Activated CD4-positive, alpha-beta T cell treated with anti-CD3 and anti-CD28 coated beads, Interleukin-2, amount 50 U/mL, for 16 hours (primary cell): ENCODE measurements at places on chromosomes 7 and 10.

DNA sequence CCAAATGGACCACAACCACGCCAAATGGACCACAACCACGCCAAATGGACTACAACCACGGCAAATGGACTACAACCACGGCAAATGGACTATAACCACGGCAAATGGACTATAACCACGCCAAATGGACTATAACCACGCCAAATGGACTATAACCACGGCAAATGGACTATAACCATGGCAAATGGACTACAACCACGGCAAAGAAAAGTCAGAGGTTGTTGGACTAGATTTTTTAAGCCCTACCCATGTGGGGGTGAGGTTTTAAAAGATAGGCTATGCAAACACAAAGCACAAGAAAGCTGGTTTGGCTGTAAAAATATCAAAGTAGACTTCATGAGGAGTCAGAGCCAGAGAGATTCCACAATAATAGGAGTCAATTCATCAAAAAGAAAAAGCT is 55.8 kb downstream of the NCAPG2 start:
- no peak for DNase-seq

- no peak for DNase-seq
These were observed 1.9 kb downstream of the SAP25 start for GRCh38 chr7:100571829-100572116.

DNA sequence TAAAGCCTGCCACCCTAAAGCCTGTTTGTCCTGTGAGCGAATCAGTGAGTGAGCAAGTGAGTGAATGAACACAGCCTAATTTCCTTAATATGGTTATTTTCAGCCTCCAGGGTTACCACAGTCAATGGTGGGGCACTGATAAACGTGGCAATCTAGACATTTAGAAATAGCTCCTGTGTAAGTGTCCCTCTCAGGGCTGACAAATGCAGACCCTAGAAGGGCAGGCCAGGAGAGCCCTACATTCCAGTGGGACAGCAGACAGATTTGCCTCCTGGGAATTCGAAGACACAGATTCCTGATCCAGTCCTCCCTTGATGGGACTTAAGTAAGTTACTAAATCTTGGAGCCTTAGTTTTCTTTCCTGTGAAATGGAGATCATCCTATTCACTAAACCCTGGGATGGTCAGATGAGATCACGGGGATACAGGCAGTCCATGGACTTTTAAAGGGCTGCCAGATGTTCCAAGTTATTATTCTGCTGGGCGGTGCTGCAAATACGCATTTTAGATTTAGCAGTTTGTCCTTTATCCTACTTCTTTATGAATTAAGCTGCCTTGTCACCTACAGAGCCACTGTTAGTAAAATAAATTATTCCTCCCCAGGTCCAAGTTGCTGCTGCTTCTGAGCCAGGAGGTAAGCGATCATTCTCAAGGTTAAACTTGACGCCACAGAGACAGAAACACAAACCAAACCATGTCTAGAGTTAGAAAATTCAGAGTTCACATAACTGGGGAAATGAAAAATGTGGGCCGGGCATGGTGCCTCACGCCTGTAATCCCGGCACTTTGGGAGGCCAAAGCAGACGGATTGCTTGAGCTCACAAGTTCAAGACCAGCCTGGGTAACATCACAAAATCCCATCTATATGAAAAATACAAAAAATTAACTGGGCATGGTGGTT is 54.8 kb upstream of the TM9SF3 start:
- no peak for DNase-seq

GRCh38 chr7:116815041-116815440 is 47.3 kb upstream of the CAPZA2 start:
- DNase-seq: no peak

DNA sequence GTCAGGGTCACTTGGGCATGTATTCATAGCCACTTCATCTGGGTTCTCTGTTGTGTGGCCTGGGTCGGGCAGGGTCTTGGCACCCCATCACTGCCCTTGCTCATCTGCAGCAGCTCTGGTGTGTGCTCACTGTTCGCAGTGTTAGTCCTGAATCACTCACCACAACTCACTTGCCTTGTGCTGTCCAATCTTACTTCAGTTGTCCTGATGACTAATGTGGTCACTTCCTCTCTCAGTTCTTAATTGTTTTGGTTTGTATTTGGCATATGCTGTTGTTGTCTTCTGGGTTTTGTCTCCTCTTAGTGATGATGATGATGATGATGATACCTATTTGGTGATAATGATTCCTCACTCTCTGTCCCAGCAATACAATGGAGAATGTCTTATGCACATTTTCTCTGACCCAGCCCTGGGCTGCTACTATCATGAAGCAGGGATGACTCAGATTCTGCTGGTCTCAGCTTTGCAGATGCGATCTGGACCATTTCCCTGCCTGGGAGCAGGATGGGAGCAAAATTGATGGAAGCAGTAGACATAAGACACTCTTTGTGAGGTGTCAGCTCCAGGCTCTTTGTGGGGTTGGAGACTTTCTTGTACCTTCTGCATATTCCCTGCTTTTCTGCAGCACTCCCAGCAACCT is 17.0 kb downstream of the ADRA2A start:
- no peak for DNase-seq
